ENCODE measurements at places on chromosomes 1 and 21.

- no peak for DNase-seq
Measured at GRCh38 chr21:29449306-29449950, 150.7 kb downstream of the BACH1 start.

GRCh38 chr1:226064816-226065248 lies 2.3 kb downstream of the H3-3A start:
- DNase-seq = peak; percentile 35

DNA sequence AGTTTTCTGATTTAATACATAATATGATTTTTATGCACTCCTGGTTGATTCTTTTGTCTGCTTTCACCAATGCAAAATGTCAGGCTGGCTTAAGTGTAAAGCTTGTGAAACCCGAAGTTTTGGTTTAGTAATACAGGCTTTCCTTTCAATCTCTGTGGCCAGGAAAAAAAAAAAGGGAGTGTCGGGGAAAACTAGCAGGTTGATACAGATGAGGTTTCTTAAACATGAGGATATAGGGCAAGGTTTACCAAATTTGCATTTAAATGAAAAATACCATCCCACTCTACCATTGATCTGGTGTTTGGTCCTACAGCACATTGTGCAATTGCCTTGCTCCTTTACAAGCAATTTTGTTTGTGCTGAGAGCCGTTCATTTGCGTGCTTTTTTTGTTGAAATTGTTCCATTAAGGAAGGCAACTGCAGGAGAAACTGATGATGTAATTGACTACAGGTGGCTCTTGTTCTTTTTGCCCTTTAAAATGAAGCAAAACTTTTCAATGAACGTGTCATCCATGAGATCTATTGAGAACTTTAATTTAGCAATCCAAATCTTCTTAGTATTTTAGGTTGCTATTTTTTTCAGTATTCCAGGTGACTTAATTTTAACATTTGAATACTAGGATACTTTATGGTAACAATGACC lies 22.7 kb downstream of the CLIC6 start:
- no peak for DNase-seq

DNA sequence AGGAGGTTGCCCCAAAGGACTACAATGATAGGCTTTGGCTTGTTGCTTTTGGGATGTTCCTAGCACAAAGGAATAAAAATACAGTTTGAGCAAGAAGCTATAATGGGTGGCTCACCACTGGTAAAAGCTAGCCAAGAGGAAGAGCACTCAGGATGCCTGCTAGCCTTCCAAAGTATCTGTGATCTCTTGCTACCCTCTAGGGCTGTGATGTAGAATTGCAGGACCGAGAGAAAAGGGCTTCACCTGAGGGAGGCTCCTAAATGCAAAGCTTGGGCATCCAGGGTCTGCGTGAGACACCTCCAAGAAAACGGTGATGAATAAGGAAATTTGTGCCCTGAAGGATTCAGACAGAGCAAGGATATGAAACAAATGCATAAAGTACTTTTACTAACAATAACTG lies 17.7 kb downstream of the IVL start:
- DNase-seq = no peak

DNA sequence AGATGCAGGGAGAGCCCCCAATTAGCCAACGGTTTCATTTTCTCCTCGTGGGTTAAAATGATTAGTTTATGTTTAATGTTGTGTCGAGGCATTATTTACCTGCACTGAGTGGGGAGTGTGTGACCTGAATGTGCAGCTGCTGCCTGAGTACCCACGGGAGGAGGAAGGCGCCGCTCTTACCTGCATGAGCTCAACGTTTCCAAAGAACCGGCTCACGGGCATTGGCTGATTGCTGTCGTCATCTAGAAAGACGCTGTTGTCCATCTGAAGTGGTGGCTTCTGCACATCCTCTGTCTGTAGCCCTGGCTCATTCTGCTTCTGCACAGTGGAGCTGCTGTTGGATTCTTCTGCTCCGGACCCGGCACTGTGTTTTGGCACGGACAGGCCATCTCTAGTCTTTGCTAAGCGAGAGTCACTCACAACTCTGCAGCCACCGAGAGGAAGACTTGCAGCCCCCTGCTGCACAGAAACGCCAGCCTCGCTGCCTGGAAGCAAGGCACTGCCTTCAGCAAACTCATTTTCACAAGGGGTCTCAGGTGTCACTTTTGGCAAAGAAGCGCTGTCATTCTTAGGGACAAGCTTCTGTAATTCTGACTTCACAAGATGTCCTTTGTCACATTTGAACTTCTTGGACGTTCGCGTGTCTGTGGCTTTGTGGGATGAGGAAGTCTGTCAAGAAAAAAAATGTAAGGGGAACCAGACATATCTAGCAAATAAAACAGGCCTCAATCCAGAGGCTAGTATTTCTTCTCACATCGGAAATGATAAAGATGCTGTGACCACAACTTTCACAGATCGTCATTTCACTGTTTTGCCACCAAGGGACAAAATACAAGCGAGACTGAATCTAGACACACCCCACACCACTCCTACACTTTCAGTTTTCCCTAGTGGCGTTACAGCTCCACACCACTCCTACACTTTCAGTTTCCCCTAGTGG lies 9.4 kb downstream of the C1orf174 start:
- DNase-seq = peak; percentile 18

DNA sequence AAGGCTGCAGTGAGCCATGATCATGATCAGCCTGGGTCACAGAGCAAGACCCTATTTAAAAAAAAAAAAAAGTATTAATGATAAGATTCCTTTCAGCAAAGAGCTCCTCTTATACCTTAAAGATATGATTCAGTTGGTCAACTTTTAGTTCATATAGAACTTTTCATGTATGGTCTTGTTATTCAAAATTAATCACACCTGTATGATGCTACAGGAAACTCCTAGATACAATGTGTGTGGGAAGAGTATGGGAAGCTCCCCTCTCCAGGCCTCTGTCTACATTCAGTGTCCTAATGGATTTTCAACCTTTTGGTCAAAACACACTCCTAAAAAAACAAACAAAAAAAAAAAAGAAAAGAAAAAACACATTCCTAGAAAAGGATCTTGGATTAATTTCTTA lies 17.1 kb downstream of the MR1 start:
- no peak for DNase-seq

DNA sequence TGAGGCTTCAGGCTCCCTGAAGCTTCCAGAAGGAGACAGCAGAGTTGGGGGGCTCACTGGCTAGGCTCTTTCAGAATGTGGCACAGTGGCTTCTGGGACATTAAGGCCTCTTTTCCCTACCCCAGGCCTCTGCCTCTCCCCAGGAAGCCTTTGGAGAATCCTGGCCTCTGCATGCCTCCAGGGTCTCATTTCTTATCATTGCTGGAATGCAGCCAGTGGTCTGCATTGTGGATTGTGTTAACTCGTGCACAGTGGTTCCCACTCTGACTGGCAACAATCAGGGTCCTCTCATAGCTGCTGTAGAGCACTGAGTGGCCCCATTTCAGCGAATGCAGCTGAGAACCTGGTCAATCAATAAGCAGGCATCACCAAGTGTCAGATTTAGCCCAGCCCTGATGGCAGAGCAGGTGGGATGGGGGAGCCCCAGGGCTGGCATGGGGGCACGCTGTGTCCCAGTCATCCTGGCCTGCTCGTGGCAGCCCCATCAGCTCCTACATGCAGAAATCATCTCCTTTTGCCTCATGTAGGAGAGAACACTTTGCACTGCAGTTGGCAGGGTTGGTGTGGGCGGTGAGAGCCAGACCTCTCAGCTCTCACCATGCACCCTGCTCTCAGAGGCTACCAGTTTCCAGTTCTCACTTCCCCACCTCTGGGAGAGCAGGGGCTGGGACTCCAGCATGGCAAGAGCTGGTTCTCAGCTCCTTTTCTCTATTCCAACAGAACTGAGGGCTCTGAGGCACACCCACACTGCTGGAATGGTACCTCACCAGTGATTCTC lies 13.4 kb downstream of the ADORA1 start:
- DNase-seq = no peak

DNA sequence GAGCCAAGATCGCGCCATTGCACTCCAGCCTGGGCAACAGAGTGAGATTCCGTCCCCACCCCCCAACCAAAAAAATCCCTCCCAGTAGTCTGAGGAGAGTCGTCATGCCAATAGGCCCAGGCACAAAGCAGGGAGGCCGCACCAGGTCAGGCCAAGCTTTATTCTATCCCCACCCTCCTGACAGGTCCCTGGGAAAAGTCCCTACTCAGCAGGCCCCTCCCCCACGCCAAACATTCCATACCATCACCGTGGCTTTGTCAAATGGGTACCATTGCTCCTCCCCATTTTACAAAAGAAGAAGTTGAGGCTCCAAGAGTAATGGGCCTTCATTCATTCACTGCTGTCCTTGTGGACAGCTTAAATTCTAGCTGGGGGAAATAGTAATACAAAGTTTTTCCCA lies 5.3 kb downstream of the GPR3 start:
- DNase-seq = no peak

DNA sequence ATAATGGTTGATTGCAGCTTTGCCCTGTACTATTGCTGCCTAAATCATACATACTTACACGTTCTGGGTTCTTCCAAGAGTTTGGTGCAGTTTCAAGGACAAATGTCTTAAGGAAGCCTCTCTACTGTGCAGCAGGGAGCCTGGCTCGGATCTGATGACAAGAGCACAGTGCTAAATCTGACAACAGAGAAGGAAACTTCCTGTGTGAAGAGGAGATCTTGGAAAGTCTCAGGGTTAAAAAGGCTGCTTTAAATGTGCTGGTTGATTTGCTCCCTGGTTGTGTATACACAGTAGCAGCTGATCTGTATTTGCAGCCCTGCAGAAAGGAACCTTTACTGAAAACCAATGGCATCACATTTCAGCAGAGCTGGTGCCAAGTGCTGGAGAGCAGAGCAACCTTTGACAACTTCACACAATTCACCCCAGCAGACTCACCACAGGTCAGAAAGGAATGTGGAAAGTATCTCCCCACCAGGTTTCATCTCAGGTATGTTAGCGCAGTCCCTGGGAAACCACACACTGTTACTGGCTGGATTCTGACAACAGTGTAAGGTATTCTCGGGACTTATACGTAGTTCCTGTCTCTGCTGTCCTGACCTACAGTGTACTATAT lies 355.0 kb upstream of the ESRRG start:
- no peak for DNase-seq

DNA sequence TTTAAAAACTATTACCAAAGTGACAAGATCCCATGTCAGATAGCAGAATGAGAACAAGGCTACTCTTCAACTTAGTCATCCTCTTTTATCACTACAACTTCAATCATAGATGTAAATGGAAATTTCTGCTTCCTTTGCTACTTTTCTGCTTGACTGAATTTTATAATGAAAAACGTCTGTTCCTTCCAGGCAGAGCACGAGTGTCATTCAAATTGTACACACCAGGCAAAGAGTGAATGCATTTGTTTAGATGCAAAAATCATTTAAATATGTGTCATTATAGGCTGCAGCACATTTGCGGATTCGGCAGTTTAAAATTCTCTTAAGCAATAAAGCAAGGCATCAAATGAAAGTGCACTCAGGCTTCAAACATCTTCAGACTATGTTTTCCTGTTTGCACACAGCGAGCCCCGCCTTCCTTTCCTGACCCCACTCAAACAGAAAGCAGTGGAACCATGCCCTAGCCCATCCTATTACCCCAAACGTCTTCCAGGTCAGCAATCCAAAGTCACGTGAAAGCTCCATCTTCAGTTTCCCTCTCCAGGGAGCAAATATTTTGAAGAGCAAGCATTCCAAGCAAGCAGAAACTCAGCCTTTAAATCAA lies 99.6 kb downstream of the APP start:
- DNase-seq = peak; percentile 13

DNA sequence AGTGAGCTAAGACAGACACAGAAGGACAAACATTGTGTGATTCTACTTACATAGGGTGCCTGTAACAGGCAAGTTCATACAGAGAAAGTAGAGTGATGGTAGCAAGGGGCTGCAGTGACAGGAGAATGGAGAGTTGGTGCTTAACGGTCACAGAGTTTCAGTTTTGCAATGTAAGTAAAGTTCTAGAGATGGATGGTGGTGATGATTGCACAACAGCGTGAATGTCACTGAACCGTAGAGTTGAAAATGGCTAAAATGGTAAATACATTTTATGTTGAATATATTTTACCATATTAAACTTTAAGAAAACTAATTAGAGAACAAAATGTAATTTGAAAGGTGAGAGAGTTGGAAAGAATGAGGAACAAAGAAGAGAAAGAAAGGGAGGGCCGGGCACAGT lies 8.7 kb downstream of the CFAP107 start:
- DNase-seq = no peak

DNA sequence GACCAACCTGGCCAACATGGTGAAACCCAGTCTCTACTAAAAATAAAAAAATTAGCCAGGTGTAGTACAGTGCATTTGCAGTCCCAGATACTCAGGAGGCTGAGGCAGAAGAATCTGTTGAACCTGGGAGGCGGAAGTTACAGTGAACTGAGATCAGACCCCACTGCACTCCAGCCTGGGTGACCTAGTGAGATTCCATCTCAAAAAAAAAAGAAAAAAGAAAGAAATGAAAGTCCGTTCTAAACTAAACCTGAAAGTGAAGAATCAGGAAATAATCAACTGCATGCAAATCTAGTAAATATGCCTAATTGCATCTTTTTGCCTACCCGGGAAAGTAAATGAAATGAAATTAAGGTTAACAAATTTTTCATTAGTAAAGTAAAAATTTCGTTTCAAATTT lies 99.6 kb downstream of the ZZZ3 start:
- no peak for DNase-seq

DNA sequence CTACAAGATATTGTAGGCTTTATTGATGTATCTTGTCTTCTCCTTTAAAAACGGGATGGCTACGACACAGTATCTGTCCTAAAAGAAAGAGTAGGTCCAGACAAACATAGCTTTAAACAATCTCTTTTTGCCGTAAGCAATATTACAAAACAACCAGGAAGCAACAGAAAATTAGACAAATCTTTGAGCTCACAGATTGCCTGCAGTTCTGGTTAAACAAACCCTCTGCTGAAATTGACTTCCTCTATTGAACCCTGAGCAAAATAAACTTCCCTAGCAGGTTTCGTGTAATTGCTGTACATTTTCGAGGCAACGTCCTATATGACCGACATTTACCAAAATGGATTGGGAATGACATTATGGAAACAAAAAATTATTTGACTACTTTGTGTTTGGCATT lies 50.6 kb downstream of the CHML start:
- no peak for DNase-seq

- DNase-seq = peak; percentile 1
Measured at GRCh38 chr1:155179112-155180031, 5.7 kb downstream of the TRIM46 start.

GRCh38 chr1:89637496-89637895 lies 4.6 kb downstream of the LRRC8C start:
- no peak for DNase-seq

DNA sequence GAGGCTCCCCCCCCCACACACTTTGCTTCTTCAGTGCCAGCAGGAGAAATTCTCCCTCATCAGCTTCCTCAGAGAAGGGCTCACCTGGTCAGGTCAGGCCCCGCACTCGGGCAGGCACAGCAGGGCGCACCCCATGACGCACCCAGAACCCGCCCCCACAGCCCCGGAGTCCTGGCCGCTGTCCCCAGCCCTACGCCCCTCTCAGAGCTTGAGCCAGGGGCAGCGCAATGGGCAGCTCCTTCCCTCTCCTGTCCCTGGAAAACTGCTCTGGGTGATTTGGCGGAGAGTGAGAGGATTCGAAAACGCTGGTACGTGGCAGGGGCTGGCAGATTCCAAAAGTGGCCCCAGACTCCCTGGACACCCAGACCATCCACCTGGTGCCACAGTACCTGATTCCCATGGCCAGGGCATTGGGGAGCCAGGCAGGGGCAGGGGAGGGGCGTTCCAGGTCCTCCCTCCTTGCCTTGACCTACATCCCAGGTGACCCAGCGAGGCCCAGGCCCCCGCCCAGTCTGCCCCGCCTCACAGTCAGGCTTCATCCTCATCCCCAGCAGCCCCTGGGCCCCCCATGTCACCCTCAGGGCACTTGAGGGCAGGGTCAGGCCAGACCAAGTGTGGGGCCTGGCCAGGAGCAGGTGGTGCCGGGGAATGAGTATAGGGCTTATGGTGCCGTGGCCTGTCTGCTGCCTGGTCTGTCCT lies 23.7 kb downstream of the RRP1 start:
- DNase-seq = no peak

Data from activated CD4-positive, alpha-beta T cell treated with anti-CD3 and anti-CD28 coated beads, Interleukin-2, amount 50 U/mL, for 48 hours (primary cell).